Heart right ventricle (tissue), 16 donors: ENCODE measurements at places on chromosomes 1 and 21.

- DNase-seq = no peak
- H3K27me3 ChIP-seq = no peaks in the 10 kb centered on the region
- no peaks in the 10 kb centered on the region for H3K4me1 ChIP-seq
- H3K4me3 ChIP-seq = no peak overlapping the region
These were observed 59.7 kb downstream of the MIER1 start for GRCh38 chr1:66984491-66984890.

GRCh38 chr21:44018813-44019567 lies 6.9 kb downstream of the TRAPPC10 start:
- no peak overlapping the region for H3K4me3 ChIP-seq
- DNase-seq = no peak
- no peaks in the 10 kb centered on the region for H3K27me3 ChIP-seq

GRCh38 chr1:31297277-31298247 lies 730 bp downstream of the ZCCHC17 start:
- no peaks in the 10 kb centered on the region for H3K27me3 ChIP-seq
- no peaks in the 10 kb centered on the region for H3K4me1 ChIP-seq
- H3K27ac ChIP-seq = peak overlapping the region; percentile 93
- DNase-seq = no peak
- peak overlapping the region; percentile 76 for H3K4me3 ChIP-seq

GRCh38 chr1:62285440-62285839 lies 33.8 kb downstream of the KANK4 start:
- no peak overlapping the region for H3K27ac ChIP-seq
- no peak overlapping the region for H3K4me3 ChIP-seq
- H3K27me3 ChIP-seq = peaks cover 28% of the 10 kb centered on the region
- DNase-seq = no peak

DNA sequence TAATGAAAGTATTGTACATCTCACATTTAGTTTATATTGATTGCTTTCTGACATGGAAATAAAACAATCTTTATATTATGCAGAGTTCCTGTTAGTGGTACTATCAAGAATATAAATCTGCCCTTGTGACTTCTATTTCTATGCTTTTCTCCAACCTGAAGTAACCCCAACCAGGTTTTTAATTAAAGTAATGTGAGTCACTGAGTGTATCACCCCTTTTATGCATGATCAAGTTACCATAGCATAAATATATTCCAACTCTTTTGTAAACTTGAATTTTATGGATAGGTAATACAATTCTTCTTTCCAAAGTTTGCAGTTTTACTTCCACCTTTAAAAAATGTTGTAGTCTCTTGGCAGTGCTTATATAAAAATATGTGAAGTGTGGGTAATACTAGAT lies 532.3 kb downstream of the USP25 start:
- H3K27ac ChIP-seq = no peak overlapping the region
- H3K27me3 ChIP-seq = no peaks in the 10 kb centered on the region
- H3K4me3 ChIP-seq = no peak overlapping the region
- H3K4me1 ChIP-seq = peaks cover 9% of the 10 kb centered on the region
- no peak for DNase-seq

- DNase-seq = no peak
- no peaks in the 10 kb centered on the region for H3K27me3 ChIP-seq
- H3K27ac ChIP-seq = no peak overlapping the region
- H3K36me3 ChIP-seq = no peaks in the 10 kb centered on the region
- peaks cover 9% of the 10 kb centered on the region for H3K4me1 ChIP-seq
These were observed 73.6 kb downstream of the PGBD5 start for GRCh38 chr1:230352537-230352936.

- H3K36me3 ChIP-seq = no peaks in the 10 kb centered on the region
- no peak overlapping the region for H3K27ac ChIP-seq
- H3K4me1 ChIP-seq = no peaks in the 10 kb centered on the region
- no peak for DNase-seq
- H3K27me3 ChIP-seq = no peaks in the 10 kb centered on the region
These were observed 7.9 kb upstream of the PIK3CD start for GRCh38 chr1:9643351-9644256.

DNA sequence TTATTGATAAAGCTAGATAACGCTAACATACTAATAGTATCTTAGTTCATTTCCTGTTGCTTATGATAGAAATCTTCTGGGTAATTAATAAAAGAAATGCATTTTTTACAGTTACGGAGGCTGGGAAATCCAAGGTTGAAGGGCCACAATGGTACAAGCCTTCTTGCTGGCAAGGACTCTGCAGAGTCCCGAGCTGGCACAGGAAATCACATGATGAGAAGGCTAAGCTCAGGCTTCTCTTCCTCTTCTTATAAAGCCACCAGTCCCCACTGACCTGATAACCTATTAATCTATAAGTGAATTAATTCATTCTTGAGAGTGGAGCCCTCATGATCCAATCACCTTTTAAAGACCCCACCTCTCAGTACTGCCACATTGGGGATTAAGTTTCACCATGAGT lies 82.6 kb downstream of the GPR161 start:
- no peaks in the 10 kb centered on the region for H3K36me3 ChIP-seq
- DNase-seq = no peak
- H3K27ac ChIP-seq = peak overlapping the region; percentile 1
- H3K4me3 ChIP-seq = no peak overlapping the region
- no peaks in the 10 kb centered on the region for H3K27me3 ChIP-seq

GRCh38 chr21:41653954-41654491 lies 112.8 kb downstream of the RIPK4 start:
- no peak overlapping the region for H3K4me3 ChIP-seq
- H3K4me1 ChIP-seq = peaks cover 4% of the 10 kb centered on the region

GRCh38 chr1:21628798-21629393 lies 40.3 kb downstream of the RAP1GAP start:
- H3K4me1 ChIP-seq = peaks cover 5% of the 10 kb centered on the region
- no peaks in the 10 kb centered on the region for H3K27me3 ChIP-seq
- no peak overlapping the region for H3K27ac ChIP-seq

GRCh38 chr21:39388811-39389155 lies 39.9 kb upstream of the HMGN1 start:
- H3K27me3 ChIP-seq = no peaks in the 10 kb centered on the region
- peak overlapping the region; percentile 83 for H3K27ac ChIP-seq
- H3K4me3 ChIP-seq = no peak overlapping the region

GRCh38 chr1:110475362-110476027 lies 24.5 kb downstream of the PROK1 start:
- no peak for DNase-seq
- no peak overlapping the region for H3K4me3 ChIP-seq
- H3K36me3 ChIP-seq = no peaks in the 10 kb centered on the region
- no peak overlapping the region for H3K27ac ChIP-seq
- H3K4me1 ChIP-seq = peaks cover 4% of the 10 kb centered on the region
- no peaks in the 10 kb centered on the region for H3K27me3 ChIP-seq

- H3K36me3 ChIP-seq = no peaks in the 10 kb centered on the region
- H3K27me3 ChIP-seq = no peaks in the 10 kb centered on the region
- peaks cover 58% of the 10 kb centered on the region for H3K4me1 ChIP-seq
- H3K27ac ChIP-seq = peak overlapping the region; percentile 100
These were observed 10.8 kb downstream of the ADAMTSL4 start for GRCh38 chr1:150560011-150560438.
